ENCODE measurements at places on chromosomes 12 and 14.

- no peak for DNase-seq
Observed at GRCh38 chr14:79578470-79578869, 632.8 kb downstream of the DIO2 start.

DNA sequence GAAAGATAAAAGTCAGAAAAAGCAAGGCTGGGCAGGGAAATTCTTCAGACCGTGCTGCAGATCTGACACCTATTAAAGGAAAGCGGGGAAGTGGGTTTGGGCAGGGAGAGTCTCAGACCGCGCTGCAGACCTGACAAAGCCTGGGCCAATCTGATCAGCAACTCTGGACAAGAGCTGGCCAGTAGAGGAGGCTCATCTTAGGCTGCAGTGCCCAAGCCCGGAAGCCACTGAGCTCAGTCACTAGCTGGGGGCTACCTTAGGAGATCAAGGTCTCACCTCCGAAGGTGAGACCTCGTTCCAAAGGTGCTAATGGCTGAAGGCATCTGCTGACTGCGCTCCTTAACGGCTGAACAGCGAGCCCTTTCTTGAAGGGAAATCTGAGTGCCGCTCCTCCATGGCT, 60.2 kb downstream of the SINHCAF start:
- no peak for DNase-seq

DNA sequence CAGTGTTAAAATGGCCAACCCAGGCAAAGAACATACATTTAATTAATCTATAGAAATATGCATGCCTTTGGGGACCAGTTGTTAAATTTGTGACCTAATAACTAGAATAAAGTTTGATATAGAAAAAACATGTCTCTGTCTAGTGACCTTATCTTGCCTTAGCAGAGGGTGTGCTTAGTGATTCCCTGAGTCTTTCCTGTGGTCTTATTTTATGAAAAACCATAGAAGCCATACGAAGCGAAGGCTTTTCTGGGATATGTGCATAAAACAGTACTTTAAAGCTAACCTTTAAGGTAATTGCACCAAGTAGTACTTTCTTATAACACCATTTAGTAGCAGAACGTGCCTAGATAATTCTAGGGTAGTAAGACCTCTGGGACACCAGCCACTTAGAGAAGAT, 379.4 kb downstream of the ZFP36L1 start:
- no peak for DNase-seq

DNA sequence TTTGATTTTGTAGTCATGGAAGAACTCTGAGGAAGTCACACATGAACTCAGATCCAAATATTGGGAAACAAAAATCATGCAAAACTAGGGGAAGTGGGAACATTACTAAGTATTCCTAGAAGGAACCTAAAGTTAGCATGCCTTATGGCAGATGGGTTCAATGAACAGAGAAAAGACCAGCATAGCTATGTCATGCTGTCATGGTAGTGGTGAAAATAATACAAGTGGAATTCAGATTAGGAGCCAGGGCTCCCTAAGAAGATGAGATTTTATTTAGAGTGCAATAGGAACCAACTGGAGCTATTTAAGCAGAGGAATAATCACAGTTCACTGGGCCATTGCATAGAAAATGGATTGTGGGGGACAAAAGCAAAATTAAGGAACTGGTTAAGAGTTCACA, 134.0 kb downstream of the DIO2 start:
- DNase-seq, result no peak

DNA sequence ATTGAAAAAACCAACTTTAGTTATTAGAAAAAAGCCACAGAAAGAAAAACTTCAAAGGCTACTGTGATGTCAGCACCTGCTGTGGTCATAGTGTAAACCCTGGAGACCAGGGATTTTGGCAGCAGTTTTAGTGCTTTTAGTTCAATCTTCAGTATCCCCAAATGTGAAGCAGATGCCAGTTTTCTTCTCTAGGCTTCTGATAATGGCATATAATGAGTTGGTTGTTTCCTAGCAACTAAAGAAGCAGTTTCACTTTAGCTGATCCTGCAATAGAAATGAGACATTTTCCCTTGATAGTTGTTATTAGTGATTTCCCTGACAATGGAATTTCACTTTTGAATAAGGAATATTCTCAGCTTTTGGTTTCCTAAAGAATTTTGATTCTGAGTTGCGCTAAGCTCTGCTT, 131.2 kb downstream of the NUBPL start:
- no peak for DNase-seq

DNA sequence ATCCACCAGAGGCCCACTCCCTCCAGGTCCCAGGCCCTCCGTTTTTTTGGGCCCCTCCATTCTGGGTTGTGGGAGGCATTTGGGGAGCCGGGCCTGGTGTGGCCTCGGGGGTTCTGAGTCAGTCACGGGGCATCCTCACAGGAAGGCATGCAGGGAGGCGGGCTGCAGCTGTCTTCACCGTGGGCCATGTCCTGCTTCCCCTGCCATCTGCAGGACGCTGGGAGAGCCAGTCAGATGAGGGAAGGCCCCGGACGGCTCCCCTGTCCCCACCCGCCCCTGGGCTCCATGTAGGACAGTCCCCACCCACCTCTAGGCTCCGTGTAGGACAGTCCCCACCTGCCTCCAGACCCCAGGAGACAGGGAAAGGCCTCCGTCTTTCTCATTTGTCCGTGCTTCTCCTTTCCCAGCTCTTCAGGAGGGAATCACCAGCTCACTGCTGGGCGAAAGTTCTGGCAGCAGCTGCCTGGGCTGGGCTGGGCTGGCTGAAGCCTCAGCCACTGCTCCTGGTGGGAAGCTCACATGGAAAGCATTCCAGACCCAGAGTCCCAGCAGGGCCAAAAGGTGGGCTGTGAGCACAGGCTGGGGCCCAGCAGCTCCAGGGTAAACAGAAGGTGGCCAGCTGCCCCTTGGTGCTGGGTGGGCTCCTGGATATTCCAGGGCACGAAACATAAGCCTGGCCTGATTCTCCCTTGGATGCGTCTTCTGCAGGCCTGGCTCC, 217.8 kb downstream of the KIF26A start:
- DNase-seq, result no peak

DNA sequence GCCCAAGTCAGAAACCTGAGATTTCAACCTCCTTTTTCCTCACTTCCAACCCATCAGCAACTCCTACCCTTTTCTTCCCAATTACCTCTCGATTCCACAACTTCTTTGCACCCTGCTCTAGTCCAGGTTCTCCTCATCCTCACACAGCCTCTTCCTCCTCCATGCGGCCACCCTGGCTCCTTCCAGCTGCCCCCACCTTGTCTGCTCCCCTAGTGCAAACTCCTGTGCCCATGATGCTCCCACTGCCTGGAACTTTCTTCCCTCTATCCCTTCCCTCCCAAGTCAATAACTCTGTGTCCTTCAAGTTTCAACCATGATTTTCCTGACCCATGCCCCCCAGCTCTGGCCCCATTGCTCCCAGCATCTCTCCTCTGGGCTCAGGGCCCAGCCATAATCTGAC, 17.3 kb downstream of the SELPLG start:
- DNase-seq, result no peak

GRCh38 chr12:114141921-114142564, 175.9 kb upstream of the RBM19 start:
- DNase-seq, result no peak

DNA sequence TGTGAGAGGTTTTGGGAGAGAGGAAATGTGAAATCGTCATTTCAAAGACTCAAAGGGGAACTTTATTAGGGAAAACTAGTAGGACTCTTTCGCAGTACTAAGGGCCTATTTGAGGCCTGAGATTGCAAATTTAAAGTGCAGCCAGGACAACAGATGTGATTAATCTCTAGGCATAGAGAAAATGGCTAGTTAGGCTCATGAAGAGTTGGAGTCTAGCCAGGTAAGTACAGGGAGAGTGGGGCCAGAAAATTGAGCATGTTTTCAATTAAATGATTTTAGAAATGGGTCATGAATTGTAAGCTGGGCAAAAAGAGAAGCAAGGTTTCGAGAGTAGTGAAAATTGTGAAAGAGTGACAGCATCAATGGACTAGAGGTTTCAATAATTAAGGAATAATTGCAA, 91.9 kb upstream of the LMNTD1 start:
- DNase-seq, result no peak

GRCh38 chr14:68668531-68668930, 124.3 kb downstream of the ZFP36L1 start:
- DNase-seq, result no peak

- no peak for DNase-seq
Observed at GRCh38 chr12:113240395-113240794, 19.1 kb downstream of the TPCN1 start.

DNA sequence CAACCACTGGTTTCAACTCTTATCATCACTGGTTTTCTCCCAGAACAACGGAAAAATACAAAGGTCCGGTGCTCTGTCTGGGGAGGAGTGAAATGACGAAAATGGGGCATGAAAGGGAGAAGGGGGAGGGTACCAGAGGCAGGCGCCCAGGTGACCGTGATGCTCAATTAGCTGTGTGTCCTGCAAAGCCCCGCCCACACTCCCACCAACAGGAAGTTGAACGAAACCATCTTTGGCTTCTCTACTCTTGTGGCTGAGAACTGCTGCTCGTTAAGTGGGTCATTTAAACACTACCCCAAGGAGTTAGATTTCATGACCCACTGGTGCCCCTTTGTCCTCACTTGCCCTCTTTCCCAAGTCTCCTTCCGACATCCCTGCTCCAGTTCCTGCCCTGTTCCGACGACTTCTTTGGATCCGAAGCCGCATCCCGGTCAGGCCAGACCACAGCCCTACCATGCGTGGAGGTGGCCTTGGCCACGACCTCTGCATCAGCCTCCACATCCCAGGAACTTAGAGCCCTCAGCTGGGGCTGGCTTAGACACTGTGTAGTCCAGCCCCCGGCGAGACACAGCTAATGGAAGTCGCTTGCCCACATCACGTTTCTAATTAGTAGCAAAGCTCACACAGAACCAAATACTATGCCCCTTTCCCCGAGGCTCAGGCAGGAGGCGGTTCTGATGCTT, 11.4 kb upstream of the LRTM2 start:
- no peak for DNase-seq

DNA sequence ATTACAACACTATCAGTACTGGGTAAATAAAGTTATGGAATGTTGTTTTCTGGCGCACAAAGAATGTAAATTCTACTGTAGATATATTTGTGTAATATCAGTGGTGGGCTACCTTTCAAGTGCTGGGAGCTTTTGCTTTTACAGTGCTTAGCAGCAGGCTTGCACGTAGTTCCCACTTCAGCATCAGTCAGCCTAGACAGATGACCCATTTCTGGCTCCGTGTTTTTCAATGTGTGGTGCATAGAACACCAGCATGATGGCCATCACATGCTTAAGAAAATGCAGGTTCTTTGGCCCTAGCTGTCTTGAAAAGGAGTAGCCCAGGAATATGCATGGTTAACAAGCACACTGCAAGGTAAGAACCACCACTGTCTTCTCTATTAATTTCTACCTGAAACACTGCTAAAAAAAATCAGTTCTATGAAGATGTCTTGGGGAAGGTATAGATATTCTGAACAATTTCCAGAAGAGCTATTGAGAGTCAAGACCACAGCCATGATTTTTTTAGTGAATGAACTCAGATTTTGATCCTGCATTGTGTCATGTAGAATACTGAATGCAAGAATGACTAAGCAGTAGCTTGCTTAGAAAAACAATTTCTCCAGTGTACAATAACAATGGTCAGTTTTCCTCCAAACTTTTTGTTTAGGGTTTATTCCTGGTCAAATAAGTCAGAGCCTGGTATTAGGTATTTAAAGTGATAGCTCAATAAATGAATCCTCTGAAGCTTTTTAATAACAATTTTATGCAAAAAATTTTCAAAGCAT, 195.7 kb downstream of the AKAP6 start:
- DNase-seq, result peak; percentile 26

DNA sequence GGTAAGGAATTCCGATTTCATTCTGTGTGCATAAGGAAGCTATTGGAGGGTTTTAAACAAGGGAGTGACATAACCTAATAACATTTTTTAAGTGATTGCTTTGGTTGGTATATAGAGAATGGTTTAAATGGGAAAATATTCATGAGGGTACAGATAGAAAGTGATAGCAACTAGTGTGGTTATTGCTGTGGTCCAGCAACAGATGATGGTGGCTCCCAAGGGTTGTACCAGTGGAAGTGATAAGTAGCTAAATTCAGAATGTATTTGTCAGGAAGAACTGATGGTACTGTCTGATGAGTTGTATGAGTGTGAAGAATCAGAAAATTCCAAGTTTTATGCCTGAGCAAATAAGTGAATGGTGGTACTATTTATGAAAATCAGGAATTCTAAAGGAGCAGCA, 2.6 kb upstream of the CNOT2 start:
- DNase-seq, result no peak

Measured in kidney glomerular epithelial cell (primary cell).